CD4-positive, alpha-beta T cell (primary cell): ENCODE measurements at places on chromosomes 16 and 17. TPM values are rescaled to one million over a fixed set of nuclear protein-coding genes. Genes with fewer than 3 reads are reported as not detected.

DNA sequence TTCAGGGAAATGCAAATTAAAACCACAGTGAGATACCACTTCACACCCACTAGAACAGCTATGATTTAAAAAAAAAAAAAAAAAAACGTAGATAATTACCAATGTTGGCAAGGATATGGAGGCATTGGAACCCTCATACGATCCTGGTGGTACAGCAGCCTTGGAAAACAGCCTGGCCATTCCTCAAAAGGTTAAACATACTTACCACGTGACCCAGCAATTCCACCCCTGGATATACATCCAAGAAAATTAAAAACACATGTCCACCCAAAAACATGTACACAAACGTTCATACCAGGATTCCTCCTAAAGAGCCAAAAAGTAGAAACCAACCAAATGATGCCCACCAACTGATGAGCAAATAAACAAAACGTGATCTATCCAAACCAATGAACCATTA lies 68.1 kb downstream of the GAS7 start:
- DNase-seq: no peak

DNA sequence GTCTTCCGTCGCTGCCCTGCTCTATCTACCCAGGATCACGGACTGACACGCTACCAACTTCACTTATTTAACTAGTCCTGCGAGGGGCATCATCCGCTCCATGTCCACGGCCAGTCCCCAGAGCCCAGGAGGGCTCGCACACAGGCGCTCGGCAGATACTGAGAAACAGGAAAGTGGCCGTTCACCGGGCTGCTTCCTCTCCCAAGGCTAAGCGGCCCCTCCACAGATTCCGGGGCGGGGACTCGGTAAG lies 388 bp downstream of the OXLD1 start:
- no peak for DNase-seq

GRCh38 chr17:44312396-44313104 lies 4.1 kb downstream of the RUNDC3A start:
- no peak for DNase-seq

DNA sequence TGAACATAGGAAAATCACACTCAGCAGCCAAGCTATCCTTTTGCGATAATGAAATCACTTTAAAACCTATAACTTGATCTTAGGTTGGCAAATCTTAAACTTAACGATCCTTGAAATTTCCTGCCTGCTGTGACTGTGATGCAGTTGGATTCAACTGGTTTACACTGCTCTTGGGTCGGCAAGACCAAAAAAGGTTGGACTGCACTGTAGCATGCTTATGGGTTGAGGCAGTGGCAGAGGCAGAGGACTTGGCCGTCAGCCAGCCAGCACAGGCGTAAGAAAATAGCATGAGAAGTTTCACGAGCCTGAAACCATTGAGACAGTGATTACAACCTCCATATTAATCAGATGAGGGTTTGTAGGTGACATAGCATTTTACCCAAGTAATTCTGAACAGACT lies 21.4 kb downstream of the WSB1 start:
- DNase-seq: no peak

DNA sequence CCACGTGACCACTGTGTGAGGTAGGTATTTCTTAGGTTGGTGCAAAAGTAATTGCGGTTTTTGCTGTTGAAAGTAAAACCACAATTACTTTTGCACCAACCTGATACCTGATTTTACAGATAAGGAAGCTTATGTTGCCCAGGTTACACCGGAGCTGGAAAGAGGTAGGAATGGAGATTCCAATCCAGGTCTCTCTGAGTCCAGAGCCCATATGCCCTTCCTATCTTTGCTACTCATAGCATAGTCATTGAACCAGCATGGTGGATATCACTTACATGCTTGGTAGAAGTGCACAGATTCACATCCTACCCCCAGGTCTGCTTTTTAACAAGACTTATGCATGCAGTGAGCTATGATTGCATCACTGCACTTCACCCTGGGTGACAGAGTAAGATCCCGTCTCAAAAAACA lies 61.8 kb downstream of the ARSG start:
- DNase-seq: no peak

DNA sequence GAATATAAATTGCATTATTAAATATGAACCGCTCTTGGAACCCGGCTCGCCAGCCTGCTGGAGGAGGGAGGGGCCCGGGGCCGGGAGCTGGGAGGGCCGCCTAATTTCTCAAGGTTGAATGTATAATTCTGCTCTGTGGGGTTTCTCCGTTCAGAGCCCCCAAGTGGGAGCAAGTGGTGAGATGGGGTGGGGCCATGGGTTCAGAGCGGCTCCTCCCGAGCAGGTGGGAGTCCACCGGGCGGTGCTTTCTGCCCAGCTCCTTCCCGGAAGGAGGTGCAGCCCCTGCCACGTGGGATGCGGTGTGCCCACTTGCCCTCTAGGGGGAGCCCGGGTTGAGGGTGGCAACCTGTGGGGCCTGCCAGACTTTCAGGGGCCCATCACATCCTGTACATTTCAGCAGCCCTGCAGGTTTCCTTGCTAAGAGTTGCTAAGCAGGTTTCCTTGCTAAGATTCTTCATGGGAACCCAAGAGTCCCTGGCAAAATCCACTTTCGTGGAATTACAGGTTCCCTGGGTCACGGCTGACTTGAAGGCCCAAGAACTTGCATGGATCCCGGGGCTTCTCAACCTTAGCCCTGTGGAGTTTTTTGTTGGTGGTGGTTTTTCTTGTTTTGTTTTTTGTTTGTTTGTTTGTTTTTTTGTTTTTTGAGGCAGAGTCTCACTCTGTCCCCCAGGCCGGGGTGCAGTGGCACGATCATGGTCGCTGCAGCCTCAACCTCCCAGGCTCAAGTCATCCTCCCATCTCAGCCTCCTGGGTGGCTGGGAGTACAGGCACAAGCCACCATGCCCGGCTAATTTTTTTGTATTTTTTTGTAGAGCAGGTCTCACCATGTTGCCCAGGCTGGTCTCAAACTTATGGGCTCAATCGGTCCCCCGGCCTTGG lies 196.7 kb upstream of the GSE1 start:
- peak; percentile 47 for DNase-seq

GRCh38 chr17:38725066-38725465 lies 5.1 kb upstream of the CISD3 start:
- DNase-seq: no peak

DNA sequence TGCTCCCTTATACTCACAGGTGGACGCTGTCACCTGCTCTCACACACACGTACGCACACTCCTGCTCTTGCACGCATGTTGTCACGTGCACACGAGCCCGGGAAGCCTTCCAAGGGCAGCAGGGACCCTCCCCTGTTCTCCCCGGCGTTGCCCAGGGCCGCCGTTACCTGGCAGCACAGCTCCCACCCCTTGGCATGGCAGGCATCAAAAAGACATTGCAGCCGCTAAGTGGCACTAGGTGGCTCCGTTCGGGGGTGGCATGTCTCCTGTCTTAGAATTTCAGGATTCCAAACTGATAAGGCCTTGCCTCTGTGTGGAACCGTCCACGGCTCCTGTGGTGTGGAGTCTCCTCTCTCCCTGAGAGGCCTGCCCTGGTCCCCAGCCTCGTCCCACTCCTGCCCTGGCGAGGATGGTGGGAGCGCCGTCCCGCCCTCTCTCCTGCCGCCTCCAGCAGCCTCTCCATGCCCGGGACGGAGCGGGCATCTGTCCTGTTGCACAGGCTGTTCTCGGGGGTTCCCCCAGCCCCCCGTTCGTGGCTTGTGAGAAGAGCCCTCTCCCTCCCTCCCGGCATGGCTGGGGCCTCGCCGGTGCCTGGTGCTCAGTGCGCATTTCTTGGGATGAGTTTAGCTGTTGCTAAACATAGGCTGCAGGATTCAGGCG lies 126.7 kb upstream of the GSE1 start:
- DNase-seq: no peak

- DNase-seq: no peak
Observed at GRCh38 chr17:19372866-19373504, 5.3 kb upstream of the MAPK7 start.

GRCh38 chr16:53090591-53091411 lies 36.0 kb downstream of the CHD9 start:
- no peak for DNase-seq

GRCh38 chr16:86424985-86425384 lies 85.3 kb upstream of the FOXF1 start:
- DNase-seq: no peak

DNA sequence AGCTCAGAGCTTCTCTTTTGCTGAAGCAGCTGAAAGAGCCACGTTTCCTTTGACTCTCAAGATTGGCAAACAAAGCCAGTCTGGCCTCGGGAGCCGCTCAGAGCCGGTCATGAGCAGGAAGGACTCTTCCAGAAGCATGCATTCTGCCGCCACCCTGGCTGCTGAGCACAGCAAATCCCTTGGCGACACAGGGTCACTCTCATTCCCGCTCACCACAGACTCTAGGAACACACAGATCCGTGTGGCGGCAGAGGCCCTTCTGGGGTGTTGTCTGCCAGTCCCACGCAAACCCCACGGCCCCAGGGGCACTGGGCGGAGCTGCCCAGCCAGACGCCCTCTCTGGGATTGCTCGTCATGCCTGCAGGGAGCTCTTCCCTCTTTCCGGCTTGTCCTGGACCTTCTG lies 157.0 kb downstream of the C16orf95 start:
- no peak for DNase-seq

GRCh38 chr16:52318302-52319009 lies 228.5 kb downstream of the TOX3 start:
- no peak for DNase-seq

DNA sequence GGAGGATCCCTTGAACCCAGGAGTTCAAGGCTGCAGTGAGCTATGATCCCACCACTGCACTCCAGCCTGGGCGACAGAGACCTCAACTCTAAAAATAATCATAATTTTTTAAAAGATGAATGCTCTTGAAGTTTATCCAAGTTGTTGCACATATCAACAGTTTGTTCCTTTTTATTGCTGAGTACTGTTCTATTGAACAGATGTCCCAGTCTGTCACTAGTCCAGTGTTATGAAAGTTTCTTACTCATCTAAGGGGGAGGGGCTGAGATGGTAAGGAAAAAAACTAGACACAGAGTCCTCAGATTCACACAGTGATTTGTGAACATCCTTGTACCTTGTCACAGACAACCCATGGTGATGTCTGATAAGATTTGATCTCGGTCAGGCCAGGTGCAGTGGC lies 3.9 kb downstream of the ACAP1 start:
- DNase-seq: no peak

DNA sequence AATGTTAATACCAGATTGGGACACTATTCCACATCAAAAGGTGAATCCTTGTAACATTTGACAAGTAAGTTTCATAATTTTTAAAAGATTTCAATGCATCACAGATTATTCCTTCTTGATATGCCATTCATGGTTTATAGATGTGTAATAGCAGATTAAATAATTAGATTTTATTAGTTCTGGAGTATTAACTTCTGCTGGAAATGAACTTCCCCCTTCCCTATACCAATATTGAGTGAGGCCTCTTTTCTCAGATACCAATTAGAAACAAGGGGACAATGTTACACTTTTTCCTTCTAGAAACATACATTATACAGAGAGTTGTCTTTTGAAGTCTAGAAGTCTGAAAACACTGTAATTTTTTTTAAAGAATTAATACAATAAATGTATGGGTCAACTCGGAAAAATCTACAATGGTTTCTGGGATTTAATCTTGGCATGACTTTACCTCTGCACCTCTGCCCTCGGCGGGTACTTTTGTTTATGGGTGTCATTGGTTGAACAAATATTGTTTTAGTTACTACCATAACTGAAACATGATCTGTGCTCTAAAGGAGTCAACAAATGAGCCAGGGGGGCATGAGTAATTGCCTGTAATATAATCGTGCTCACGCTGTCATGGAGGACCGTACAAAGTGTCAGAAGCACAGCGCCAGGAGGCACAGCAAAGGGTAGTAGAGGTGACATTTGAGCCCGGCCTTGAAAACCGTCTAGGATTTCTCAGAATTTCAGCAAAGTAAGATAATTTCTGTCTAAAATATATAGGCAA lies 8.2 kb downstream of the LRRC37B start:
- no peak for DNase-seq

DNA sequence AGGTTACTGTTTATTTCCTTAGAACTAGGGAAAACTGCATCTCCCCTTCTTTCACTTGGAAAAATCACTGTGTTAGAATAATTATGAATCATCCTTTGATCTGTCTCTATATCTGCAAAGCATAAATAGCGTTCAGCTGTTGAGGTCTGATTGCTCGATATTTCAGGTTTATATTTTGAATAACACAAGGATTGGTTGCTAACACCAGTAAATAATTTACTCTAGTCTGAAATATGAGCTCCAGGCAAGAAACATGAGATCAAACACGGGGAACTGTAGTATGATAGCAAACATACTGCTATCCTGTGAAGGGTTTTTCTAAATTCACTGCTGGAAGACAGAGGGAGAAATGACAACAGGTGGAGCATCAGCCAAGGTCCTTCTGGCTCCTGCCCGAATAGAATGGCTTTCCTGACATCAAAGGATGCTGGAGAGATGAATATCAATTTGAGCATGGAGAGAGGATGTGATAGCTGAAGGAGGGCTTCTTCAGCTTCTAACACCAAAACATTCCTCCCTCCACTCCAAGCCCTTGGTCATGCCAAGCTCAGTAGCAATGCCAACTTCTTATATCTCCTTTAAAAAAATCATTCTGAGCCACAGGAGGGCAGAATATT lies 450.3 kb downstream of the SHISA9 start:
- DNase-seq: no peak

DNA sequence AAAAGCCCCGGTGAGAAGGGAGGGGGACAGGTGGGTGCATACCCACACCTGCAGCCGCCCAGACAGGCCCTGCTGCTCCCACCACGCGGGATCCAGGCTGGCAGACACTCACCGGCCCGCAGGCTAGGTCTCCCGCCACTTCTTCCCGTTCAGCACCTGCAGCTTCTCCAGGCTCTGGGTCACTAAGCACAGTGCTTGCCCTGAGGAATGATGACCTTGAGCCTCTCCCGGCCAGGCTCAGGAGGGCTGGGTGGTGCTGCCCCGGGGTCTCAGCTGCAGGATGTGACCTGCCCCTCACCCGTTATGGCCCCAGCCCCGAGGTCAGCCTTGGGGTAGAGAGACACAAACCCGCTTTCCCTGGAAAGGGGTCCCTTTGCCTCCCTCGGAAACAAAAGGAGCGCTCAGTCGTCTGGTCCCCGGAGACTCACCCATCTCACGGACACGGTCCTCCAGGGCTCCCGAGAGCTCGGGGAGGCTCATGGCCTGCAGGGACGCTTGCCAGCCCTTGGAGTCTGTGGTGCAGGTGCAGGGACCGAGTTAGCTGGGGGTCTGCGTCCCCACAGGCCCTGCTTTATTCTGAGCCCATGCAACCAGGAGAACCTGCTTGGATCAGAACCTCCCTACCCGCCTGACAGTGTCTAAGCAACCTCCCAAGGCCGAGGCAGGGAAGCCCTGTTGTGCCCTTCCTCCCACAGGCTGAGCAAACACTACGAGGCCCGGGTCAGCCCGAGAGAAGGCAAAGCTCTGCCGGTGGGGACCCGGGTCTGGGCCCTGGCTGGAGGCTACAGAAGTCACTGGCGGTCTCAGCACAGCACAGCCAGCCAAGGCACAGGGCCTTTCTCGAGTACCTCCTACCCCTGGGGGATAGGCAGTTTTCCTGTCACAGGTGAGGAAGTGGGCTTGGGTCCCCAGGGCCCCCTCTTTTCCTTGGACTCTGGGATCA lies 3.8 kb downstream of the NUDT16L1 start:
- DNase-seq: no peak

Gene ASGR2
- total RNA-seq: 0.20 TPM

Gene ZG16
- not detected for total RNA-seq

Gene CACNG3
- total RNA-seq: not detected

Gene PRSS27
- total RNA-seq: 0.28 TPM

Gene ADGRG3
- not detected for total RNA-seq

Gene TMEM107
- 12.2 TPM for total RNA-seq

Gene FBXW10B
- total RNA-seq: not detected

Gene NPW
- 0.80 TPM for total RNA-seq

Gene CES1
- 0.22 TPM for total RNA-seq
